ENCODE measurements at places on chromosomes 6 and 20.

GRCh38 chr20:48275286-48276020 lies 490.2 kb upstream of the SULF2 start:
- no peak for DNase-seq

- DNase-seq = peak; percentile 45
Measured at GRCh38 chr20:10502098-10502526, 67.0 kb downstream of the SLX4IP start.

- DNase-seq = no peak
Measured at GRCh38 chr20:60242836-60243505, 284.7 kb downstream of the CDH26 start.

GRCh38 chr6:118872318-118872717 lies 21.6 kb upstream of the ASF1A start:
- no peak for DNase-seq

- DNase-seq = no peak
Measured at GRCh38 chr6:41269716-41270115, 16.8 kb downstream of the TREM1 start.

All from activated CD4-positive, alpha-beta T cell treated with anti-CD3 and anti-CD28 coated beads for 36 hours (primary cell).